ENCODE measurements at places on chromosomes 7 and 10.

GRCh38 chr10:5917305-5917704 lies 27.3 kb downstream of the FBH1 start:
- DNase-seq, result no peak

DNA sequence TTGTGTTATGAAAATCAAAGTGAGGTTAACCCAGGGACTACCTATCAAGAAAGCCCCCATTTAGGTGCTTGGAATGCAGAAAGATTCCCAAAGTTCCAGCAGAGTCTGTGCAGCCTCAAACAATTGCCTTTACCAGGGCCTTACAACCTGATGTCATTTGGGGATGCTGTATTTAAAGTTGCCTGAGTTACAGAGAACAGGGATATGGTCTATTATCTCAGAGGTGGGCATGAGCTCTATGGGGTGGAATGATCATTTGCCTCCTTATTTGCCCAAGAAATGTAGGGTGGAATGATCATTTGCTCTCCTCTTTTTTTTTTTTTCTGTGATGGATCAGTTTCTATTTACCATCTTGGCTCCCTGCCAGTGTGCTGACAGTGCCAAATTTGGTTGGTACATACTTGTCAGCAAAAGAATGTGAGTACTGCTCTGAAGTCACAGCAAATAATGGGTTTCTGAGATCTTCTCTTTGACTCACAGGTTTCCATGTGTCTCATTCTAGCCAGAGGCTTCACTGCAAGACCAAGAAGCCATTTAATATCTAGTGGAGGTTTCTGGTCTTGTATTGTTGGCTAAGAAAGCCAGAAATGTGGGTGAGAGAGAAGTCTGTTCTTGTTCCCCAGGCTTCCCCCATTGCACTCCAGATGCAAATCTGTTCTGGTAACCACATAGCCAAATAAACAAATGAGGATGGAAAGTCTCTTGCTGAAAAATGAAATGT lies 45.5 kb upstream of the ZNRF2 start:
- DNase-seq, result no peak

DNA sequence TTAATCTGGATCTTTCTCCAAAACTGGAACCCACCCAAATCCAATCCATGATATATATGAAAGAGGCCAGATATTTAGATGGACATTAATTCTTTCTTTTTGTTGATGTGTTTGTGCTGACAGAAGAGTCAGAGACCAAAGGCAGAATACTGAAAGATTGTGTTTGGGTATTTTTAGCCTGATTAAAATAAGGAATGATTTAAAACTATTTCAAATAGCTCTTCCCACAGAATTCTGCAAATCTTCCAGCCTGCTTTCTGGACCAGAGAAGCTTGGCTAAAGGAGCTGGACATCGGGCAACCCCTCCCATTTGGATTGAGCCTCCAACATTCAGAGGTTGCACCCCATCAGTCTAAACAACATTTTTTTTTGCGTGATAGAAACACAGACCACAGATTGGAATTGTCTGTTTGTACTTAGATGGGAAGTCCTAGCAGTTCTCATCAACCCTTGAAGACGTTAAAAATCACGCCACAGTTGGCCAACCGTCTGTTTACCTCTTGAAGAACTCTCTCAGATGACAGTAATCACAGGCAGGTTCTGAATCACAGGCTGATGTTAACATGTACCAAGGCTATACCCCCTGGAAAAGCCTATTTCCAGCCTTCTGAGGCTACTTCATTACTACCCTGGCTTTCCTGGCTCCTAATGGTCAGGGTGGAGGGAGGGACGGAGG lies 155.2 kb upstream of the NRP1 start:
- peak; percentile 21 for DNase-seq

DNA sequence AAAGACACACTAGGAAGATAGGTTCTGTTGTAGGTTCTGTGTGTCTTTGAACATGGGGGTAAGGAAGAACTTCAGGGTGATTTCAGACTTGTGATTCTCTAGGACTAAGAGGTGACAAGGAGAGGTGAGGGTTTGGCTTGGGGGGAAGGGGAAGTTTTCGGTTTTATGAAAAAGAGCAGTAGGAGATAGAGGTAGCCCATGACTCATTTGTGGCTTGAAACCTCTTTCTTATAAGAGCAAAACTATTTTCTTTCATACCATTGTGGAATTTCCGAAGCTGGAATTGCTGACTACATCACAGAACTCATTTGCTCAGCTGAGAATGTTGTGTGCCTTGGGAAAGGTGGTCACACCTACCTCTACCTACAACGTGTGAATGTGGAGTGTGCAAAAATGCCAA lies 39.6 kb upstream of the IKZF1 start:
- no peak for DNase-seq

- peak; percentile 59 for DNase-seq
Observed at GRCh38 chr7:76086070-76086469, 38.2 kb downstream of the MDH2 start.

DNA sequence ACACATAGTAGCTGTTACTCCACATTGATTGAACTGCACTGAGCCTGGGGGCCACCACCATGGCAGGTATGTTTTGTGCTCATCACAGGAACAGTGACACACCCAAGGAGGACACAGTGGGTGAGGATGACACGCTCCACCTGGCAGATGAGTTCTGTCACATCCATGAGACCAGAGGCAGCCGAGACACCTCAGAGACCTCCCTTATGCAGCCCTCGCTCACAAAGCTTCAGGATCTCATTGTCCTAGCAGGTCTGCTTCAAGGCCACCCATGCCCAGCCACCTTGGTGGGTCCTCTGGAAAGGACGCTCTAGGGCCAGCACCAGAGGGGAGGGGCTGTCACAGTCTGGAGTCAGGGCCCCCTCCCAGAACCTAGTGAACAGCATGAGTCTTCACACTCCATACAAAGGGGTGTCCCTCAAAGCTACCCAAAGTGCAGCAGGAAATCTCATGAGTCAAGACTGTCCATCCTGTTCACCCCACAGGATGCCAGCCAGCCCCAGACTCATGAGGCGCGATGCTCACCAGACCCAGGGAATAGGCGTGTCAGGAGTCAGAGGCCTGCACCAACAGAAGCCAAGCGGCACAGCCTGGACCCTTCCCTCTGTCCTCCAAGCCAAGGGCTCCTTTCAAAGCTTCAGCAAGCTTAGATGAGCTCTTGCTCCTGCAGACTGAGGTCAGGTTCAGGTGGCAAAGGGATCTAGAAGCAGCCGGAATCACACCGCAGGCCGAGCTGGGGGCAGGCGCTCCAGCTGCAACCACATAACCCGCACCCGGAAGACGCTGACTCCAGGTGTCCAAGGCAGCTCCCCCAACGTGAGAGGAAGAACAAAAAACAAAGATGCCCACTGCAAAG lies 9.6 kb downstream of the FAM53B start:
- no peak for DNase-seq
